ENCODE measurements at places on chromosomes 3 and 15. TPM values are rescaled to one million over a fixed set of nuclear protein-coding genes. Genes with fewer than 3 reads are reported as not detected.

The DUOXA2 gene
- not detected for total RNA-seq

The RYR3 gene
- under 0.01 TPM for total RNA-seq

The PLS1 gene
- total RNA-seq, result 0.17 TPM

The DLG1 gene
- 30.7 TPM for total RNA-seq

The SHC4 gene
- 4.2 TPM for total RNA-seq

The SQOR gene
- 67.3 TPM for total RNA-seq

The PARP15 gene
- 0.17 TPM for total RNA-seq

The ALPK3 gene
- 0.17 TPM for total RNA-seq

The POPDC2 gene
- total RNA-seq, result 0.26 TPM

The PYDC2 gene
- total RNA-seq, result not detected

The CLDN11 gene
- 632 TPM for total RNA-seq

The TRIM59 gene
- total RNA-seq, result 5.8 TPM

The ATXN7 gene
- total RNA-seq, result 6.1 TPM

The MOBP gene
- total RNA-seq, result not detected

The CLASP2 gene
- 56.4 TPM for total RNA-seq

The MESP1 gene
- 0.17 TPM for total RNA-seq

The ISLR gene
- total RNA-seq, result 214 TPM

The HYAL1 gene
- 2.7 TPM for total RNA-seq

The SLC6A11 gene
- total RNA-seq, result not detected

The AMOTL2 gene
- 48.1 TPM for total RNA-seq

The TMEM207 gene
- not detected for total RNA-seq

The AQP9 gene
- not detected for total RNA-seq

The CCDC80 gene
- 281 TPM for total RNA-seq

The SNX22 gene
- total RNA-seq, result 0.26 TPM

The SLC9C1 gene
- total RNA-seq, result not detected

The GNAT1 gene
- not detected for total RNA-seq

The TP53BP1 gene
- total RNA-seq, result 81.7 TPM

The THSD4 gene
- total RNA-seq, result 13.9 TPM

The FAM81A gene
- total RNA-seq, result under 0.01 TPM

The CCR2 gene
- not detected for total RNA-seq

Measured in bronchial smooth muscle cell (primary cell).